Neural cell (in vitro differentiated cells): ENCODE measurements at places on chromosomes 13 and 19. TPM values are rescaled to one million over a fixed set of nuclear protein-coding genes. Genes with fewer than 3 reads are reported as not detected.

The MYO16 gene
- 2.0 and 2.5 TPM in 2 replicates for polyA plus RNA-seq

The DMKN gene
- polyA plus RNA-seq = not detected in 2 replicates

The C5AR2 gene
- polyA plus RNA-seq = not detected in 2 replicates

The REEP6 gene
- polyA plus RNA-seq = 10.7 and 17.0 TPM in 2 replicates

The ATP7B gene
- 6.3 and 11.8 TPM in 2 replicates for polyA plus RNA-seq

The ACTMAP gene
- polyA plus RNA-seq = 1.0 TPM in 1 of 2 replicates, not detected in the other

The CD33 gene
- polyA plus RNA-seq = not detected in 2 replicates

The MCEMP1 gene
- polyA plus RNA-seq = 0.22 TPM in 1 of 2 replicates, not detected in the other

The ZFR2 gene
- polyA plus RNA-seq = 9.0 and 16.9 TPM in 2 replicates

The ZNF729 gene
- 0.09 TPM in 1 of 2 replicates, not detected in the other for polyA plus RNA-seq
